HEK293T (cell line): ENCODE measurements at places on chromosomes 1 and 21.
A peak's percentile ranks its signal among the peaks of the same experiment; 100 is the strongest.

GRCh38 chr1:239861985-239862384, 229.7 kb upstream of the FMN2 start:
- DNase-seq = no peak

DNA sequence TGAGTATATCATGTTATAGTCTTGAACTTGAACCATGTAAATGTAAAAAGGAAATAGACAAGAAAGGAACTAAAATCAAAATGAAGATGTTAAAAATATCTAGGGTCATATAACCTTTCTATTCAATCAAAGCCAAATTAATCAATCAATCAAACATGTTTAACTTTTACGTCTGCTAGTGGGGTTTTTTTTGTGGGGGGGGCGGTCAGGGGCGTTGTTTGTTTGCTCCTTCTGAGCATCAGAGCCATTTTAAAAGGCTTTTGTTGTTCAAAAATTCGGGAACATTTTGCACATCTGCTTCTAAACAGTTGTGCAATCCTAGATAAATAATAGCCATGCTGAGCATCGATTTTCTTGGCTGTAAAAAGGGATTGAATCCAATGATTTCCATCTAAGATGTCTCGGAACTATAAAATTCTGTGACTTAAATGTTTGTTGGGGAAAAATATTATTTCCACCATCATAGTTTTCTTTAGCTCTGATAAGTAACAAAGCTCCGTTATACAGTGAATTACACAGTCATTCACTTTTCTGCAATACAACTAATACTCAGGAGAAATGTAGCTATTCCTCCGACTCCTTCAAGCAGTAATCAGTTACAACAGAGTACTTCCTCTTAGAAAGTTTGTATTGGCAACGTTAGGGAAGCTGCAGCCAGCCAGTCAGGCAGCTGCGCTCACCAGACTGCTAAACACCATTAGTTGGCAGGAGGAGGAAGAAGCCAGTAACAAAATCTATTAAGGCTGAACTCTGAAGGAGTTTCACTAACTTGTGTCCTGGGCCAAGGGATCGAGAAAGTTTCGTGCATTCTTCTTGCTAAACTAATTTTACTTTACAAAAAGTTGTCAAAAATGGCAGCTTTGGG, 2.2 kb downstream of the SPATA6 start:
- DNase-seq = no peak

DNA sequence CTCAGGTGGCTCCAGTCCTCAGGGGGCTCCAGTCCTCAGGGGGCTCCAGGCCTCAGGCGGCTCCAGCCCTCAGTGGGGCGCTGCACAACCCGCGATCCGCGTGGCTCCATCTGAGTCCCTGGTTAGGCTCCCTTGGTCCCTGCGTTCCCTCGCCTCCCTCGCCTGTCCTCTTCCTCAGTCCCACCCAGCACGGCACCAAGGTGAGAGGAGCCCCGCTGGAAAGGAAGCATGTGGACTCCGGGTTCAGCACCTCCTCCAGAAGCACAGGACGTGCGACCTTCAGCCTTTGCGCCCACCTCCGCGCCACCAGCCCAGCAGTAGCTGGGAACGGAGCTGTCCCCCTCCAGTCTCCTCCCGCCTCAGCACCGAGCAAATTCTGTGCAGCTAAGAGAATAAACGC, 8.1 kb upstream of the OR2M5 start:
- DNase-seq = no peak

- no peak for DNase-seq
Observed at GRCh38 chr1:147654511-147654910, 15.8 kb downstream of the ACP6 start.

DNA sequence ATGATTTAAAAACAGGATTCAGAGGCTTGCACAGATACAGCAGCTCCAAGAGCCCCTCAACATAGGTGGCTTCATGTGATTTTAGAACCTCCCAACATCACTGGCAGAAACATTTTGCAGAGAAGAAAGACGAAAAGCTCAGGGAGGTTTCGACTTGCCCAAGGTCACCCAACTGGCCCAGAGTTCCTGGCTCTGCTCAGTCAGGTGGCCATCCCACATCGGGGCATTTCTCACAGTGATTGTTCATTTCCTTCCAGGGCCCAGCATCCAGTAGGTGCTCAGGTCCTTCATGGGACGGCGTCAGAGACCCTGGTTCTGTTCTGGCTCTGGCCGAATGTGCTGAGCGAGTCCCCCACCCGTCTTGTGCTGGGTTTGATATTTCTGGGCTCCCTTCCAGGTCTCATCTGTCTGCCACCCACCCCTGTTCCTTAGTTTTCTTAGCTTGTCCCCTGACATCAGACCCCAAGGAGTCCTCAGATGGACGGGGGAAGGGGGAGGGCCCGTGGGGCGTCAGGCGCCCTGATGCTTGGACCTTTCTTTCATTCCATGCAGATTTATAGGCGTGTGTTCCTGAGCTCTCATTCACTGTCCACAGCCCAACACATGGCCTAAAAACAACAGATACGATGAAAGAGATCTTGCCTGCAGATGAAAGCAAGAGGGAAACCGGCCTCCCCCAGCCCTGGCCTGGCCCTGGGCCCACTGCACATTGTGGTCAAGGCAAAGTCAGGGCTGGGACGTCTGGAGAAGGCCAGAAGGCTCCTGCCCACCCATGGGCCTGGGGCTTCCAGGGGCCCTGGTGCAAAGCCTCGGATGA, 123.1 kb upstream of the ZBTB40 start:
- DNase-seq = no peak

DNA sequence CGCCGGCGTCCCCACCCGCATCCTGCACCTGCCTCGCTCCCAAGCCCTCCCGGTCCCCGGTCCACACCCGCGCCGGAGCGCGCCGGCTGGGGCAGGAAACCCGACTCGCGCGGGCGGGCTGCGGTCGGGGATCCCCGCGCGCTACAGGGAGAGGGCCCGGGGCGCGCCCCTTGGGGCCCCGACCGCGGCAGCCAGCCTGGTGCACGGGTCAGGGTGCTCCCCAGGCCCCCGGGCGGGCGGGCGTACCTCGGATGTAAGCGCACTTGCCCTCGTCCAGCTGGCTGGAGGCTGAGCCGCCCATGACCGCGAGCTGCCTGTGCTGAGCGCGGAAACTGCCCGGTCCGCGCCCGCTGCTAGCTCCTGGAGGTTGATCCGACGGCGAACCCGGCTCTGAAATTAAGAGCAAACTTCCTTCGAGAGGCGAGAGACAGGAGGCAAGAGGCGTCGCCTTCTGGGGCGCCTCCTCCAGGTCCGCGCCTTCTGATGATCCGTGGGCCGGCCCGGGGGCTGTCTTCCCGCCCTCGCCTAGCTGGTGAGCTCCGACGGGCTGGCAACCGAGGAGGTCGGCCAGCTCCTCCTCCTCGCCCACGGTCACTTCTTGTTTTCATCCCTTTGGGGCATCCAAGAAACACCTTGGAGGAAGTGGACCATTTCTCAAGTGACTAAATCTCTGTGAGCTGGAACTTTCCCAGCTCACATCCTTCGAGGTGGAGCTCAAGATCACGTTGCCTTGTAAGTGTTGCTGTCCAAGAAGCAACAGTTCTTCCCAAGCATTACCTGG, at the start of gene NIBAN1:
Gene NIBAN1, minus strand, starts transcription at position 453 of the 781 bp plus-strand sequence. Its CDS starts 152 bp downstream, at position 301.
- DNase-seq = peak; percentile 42

DNA sequence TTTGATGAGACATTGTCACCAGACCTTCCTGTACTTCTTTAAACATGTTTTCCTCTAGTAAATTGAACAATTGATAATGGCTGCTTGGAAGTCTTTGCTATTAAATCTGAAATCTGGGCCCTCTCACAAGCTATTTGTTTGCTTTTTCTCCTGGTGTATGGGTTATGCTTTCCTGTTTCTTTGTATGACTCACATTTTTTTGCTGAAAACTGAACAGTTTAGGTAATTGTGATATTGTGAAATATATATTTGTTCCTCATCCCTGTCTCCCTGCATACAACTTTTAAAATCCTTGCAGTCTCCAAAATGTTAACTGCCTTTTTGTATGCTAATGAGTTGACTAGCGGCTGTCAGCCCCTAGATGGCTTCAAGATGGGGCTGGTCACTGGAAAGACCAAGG, 61.6 kb downstream of the MAP3K21 start:
- no peak for DNase-seq

DNA sequence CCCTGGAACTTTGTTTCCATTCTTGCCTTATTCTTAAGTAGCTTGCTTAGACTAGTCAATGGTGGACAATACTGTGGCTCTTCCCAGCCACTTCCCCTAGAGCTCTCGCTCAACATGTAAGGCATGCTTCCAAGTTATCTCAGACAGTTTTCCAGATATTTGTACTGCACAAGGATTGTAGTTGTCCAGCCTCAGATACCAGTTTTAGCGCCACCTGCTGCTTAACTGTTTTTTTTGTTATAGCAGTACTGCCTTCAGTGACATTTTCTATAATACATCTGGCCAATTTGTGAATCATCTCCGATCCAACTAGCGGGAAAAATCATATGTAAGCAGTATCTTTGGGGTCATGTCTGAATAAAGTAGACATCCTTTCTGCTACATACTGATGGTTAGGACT, 346.7 kb upstream of the ADGRL4 start:
- DNase-seq = peak; percentile 51

DNA sequence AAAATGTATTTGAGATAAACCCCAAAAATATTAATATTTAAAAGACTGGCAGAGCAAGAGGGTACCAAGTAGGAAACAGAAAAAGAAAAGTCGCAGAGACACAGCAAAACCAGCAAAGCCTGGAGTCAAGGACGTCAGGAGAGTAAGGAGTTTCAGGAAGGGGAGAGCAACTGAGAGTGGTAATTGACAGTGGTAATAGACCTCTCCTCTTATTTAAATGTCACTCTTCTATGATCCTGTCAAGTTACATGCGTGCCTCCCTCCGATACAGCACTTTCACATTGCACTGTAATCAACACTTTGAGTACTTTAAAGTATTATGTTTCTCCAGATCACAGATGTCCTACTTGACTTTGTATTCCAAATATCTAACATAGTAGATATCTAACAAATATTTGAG, 82.6 kb upstream of the EXO1 start:
- no peak for DNase-seq

- no peak for DNase-seq
Observed at GRCh38 chr1:12296623-12297022, 66.8 kb downstream of the VPS13D start.

GRCh38 chr1:150259217-150259616, 1.6 kb downstream of the CA14 start:
- DNase-seq = peak; percentile 4

DNA sequence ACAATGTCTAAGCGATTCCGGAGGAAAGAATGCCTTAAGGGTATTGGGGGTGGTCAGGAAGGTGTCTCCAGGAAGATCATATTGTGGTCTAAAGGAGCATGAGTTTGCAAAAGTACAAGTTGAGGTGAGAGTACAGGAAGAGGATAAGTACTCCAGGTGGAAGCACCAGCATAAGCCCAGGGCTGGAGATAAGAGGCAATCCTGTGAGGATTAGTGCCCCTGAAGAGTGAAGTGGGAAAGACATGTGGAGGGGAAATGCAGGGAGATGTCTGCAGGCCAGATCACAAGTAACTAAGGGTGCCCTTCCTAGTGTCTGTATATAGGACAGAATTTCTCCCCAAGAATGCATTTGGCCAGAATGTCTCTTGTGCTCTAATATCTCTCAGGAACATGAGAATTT, 188.3 kb upstream of the DPT start:
- no peak for DNase-seq

DNA sequence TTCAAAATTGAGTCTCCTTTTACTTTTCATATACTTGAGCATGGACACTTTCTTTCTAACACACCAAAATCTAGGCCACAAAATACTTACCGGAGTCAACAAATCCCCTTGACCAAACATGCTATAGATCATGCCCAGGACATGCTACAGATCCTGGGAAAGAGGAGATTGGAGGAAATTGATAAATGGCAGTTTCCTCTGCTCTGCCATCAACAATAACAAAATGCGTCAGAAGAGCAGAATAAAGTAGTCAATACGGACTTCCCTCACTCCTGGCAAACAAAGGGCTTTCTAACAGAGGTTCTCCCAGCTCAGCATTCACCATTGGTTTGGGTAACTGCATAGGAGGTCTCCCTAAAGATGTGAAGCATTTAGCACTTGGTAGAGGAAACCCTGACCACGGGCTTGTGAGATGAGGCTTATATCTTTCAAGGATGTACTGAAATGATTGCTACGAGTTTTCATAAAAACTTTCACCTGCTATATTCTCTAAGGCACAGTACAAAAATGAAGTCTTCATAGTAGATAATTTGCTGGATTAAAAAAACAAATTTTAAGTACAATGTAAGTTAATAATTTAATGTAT, 283.8 kb upstream of the RUNX1 start:
- no peak for DNase-seq

DNA sequence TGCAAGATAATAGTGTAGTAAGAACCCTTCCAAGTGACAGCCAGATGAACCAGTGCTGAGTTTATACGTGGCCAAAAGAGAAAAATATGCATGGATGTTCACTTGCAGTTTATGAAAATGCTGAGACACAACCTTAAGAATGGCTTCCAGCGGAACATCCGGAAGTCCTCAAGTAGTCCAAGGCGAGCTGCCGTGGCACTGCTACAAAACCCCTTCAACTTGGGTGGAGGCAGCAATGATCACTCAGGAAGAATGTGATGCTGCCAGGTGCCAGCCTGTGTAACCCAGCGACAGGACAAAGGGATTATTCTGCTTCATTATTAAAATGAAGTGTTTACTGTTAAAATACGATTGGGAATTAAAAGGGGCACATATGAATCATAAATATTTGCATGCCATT, 179.6 kb downstream of the RUNX1 start:
- DNase-seq = no peak

DNA sequence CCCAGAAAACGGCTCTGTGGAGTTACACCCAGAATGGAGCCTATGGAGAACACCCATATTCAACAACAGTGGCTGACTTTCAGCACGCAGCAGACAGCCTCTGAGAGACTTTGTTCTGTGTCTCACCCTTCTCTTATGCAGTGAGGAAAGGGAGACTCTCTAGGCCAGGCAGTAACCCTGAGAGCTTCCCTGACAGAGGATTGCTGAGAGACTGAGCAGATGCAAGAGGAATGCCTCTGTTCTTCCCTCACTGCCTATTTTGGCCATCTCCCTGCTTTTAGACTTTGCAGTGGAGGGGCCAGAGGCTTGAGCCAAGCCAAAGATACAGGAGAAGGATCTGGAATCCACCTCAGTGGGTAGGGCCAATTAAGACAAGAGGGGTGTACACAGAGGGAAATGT, 41.8 kb upstream of the SLC16A1 start:
- no peak for DNase-seq

DNA sequence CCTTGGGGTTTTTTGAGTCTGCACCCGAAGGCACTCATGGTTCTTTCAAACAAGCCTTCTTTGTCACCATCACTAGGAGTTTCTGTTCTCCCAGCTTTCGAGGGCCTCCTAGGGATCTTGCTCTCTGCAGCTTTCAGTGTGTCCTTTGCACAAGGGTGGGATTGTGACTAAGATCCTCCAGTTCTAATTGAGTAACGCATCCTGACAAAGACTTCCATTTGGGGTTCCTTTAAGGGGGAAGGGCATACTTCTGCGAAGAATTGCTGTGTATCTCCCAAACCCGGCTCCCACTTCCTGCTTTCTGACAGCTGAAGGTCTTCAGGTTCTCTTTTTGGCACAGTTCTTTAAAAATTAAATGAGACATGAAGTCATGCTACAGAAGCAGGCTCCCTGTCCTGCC, 139.4 kb downstream of the EDEM3 start:
- DNase-seq = no peak
